Activated CD4-positive, alpha-beta T cell treated with anti-CD3 and anti-CD28 coated beads for 24 hours (primary cell): ENCODE measurements at places on chromosomes 16 and 17.
A peak's percentile ranks its signal among the peaks of the same experiment; 100 is the strongest.

DNA sequence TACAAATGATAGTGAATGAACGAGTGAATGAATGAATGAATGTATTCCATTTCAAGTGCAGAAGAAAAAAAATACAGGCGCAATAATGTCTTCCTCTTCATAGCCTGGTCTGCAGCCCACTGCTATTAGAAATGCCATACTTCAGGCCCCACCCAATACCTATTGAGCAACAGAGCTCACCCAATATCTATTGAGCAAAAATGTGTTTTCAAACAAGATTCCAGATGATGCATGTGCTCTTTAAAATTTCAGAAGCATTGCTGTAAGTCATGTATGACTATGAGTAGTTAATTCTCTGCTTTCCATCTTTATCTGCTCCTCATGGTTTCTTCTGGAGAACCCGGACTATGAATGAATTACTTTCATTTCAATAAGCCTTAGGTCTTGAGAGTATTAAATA, 308.2 kb downstream of the XYLT1 start:
- no peak for DNase-seq

GRCh38 chr16:8173111-8173644, 417.1 kb downstream of the TMEM114 start:
- peak; percentile 14 for DNase-seq

- DNase-seq = peak; percentile 94
Observed at GRCh38 chr17:44774271-44775135, 15.7 kb downstream of the ADAM11 start.

- no peak for DNase-seq
Observed at GRCh38 chr16:28891964-28892890, 13.9 kb downstream of the ATP2A1 start.

GRCh38 chr16:71467810-71468209, 5.8 kb upstream of the ZNF23 start:
- peak; percentile 13 for DNase-seq

- DNase-seq = no peak
Observed at GRCh38 chr17:32935726-32936125, 7.8 kb downstream of the TMEM98 start.

- no peak for DNase-seq
Observed at GRCh38 chr16:66399930-66400329, 27.2 kb upstream of the BEAN1 start.

- no peak for DNase-seq
Observed at GRCh38 chr17:41844971-41845370, 7.3 kb downstream of the KLHL10 start.

GRCh38 chr16:86575754-86576557, 2.4 kb upstream of the FOXL1 start:
- DNase-seq = peak; percentile 39

- DNase-seq = no peak
Observed at GRCh38 chr16:51321251-51321650, 170.2 kb upstream of the SALL1 start.

DNA sequence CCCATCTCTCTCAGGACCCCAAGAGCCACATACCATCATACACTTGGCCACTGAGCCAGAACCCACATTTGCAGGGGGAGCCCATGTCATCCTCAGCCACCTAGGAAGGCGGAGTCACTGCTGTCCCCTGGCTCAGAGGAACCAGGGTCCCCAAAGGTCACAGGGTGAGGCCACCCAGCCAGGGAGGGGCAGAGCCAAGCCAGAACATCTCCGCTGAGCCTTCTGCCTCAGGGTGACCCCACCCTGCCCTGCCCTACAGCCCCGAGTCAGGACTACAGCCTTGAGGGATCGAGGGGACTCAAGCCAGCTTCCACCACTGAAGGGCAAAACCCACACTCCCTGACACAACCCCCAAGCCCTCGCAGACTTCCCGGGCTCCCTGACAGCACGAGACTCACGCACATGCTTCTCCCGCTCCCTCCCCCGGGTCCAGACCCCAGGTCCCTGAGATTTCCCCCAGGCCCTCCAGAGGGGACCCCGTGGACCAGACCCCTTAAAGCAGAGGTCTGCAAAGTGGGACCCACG, 17.4 kb downstream of the PIEZO1 start:
- DNase-seq = no peak

- DNase-seq = no peak
Observed at GRCh38 chr16:56990407-56991286, 1.3 kb downstream of the NLRC5 start.

DNA sequence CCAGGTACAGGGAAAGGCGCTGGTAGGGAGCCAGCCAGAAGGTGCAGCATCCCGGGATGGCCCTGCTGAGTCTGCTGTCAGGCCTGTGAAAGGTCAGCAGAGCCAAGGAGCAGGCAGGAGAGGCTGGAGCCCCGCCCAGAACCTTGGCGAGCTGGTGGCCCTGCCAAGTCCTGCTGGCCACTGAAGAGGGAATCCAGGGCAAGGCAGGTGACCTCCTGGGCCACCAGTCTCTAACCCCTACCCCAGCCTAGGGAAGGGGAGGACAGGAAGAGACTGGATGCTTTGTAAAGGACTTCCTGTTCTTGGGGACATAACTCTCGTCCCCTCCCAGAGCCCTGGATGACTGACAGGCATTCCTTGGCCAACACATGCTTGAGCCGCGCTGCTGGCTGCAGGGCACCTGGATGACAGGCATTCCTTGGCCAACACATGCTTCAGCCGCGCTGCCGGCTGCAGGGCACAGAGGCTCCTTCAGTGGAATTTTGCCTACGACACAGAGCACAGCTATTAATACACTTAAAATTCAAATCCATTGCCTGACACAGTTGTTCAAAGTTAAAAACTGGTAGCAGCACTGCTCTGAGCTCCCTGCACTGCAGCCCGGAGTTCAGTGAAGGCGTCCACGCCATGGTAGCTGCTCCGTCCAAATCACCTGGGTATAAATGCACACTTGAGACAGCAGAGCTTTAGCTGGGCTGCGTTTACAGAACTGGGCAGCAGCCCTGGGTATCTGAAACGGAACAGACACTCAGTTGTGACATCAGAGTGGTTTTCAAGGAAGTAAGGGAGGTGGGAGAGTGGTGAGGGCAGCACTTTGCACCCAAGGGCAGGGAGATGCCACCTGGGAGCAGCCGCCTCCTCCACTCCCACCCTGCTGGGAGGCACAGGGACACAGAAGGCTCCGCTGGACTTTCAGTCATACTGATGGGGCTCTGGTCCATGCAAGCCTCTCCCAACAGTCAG, 2.0 kb upstream of the BRICD5 start:
- no peak for DNase-seq

DNA sequence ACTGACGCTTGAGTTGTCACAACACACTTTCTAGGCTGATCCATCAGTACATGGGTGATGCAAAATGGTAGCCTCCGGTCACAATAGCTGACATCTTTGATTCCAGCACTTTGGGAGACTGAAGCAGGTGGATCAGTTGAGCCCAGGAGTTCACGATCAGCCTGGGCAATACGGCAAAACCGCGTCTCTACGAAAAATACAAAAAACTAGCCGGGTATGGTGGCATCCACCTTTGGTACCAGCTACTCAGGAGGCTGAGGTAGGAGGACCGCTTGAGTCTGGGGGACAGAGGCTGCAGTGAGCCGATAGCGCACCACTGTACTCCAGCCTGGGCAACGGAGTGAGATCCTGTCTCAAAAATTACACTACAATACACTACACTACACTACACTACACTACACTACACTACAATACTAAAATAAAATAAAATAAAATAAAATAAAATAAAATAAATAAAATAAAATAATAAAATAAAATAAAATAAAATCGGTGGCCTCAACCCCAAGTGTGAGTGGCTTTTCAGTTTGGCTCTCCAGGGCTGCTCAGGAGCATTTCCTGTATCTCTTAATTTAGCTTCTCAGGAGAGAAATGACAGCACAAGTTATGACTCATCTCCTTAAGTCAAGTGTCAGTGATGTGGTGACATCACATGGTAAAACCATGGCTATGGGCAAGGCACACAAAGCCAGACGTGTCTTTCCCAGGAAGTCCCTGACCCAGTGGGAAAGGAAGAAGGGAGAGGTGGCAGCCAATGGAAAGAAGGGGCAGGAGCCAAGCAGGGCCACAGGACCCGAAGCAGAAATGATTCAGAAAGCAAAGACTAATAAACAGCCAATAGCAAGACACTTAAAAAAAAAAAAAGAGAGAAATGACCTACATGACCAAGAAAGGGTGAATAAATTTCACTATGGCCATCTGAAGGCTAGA, 75.3 kb upstream of the TBC1D3K start:
- no peak for DNase-seq

- DNase-seq = no peak
Observed at GRCh38 chr17:30950669-30951399, 20.0 kb upstream of the RNF135 start.

DNA sequence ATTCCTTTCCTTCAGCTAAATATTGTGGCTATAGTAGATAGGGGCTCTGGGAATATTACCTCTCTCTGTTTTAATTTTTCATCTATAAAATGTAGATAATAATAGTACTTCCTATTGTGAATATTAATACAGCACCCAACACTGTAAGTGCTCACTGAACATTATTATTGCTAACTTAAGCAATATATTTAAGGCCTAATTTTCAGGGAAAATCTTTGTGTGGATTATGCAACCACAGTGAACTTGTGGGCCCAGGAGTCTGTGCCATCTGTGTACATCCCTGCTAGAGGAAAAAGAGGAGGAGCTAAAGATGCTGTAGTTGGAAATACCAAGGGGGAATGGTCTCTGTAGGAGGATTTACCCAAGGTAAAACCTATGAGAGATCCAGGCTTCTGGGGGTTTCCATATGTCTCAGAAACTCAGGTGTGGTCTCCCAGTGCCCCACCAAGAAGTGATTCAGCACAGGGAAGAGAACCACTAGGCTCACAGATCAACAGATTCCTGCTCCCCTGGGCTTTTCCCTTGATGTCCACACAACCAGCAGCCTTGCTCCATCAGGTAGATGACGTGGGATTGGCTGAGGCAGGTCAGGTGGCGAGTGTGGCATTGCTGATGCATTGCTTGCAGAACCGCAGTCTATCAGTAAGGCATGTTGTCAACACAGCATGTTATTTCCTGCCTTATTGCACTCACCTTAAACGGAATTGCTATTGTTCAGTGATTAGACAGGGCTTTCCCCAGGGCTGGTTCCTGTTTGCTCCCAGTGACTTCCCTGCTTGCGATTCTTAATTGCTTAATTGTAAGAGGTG, 1.6 kb upstream of the N4BP1 start:
- peak; percentile 49 for DNase-seq

DNA sequence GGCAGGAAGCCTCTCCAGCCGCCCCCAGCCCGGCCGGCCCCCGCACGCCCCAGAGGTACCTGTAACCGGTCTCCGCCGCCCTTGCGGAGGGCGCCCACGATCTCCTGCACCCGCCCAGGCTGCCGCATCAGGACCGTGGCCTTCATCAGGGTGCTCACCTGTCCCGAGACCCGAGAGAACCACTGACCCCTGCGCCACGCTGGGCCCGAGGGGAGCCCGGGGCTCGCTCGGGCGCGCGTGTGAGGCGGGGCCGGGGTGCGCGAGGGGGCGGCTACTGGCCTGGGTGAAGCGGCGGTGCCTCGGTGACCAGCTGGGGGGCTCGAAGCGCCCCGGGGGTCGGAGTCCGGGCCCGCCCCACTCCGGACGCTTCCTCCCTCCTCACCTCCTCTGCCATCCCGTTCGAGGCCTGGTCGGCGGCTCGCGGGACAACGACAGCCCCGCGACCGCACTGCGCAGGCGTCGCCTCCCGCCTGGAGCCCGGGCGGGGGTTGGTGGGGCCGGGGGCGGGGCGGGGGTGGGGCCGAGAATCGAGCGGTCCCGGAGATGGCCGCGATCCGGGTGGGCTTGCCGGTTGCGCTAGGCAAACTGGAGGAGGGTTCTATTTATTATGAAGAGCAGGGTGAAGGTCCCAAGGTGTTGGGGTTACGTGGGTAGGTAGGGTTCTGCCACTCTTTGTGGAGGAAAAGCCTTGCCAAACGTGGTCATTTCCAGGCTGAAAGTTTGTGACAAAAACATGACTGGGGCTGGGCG, at the start of gene NT5C3B:
TSS of gene NT5C3B (minus strand) at position 433 of the 750 bp plus-strand sequence. CDS start at position 394, 39 bp downstream.
- peak; percentile 42 for DNase-seq

- no peak for DNase-seq
Observed at GRCh38 chr17:37160944-37161343, 212.2 kb downstream of the AATF start.

DNA sequence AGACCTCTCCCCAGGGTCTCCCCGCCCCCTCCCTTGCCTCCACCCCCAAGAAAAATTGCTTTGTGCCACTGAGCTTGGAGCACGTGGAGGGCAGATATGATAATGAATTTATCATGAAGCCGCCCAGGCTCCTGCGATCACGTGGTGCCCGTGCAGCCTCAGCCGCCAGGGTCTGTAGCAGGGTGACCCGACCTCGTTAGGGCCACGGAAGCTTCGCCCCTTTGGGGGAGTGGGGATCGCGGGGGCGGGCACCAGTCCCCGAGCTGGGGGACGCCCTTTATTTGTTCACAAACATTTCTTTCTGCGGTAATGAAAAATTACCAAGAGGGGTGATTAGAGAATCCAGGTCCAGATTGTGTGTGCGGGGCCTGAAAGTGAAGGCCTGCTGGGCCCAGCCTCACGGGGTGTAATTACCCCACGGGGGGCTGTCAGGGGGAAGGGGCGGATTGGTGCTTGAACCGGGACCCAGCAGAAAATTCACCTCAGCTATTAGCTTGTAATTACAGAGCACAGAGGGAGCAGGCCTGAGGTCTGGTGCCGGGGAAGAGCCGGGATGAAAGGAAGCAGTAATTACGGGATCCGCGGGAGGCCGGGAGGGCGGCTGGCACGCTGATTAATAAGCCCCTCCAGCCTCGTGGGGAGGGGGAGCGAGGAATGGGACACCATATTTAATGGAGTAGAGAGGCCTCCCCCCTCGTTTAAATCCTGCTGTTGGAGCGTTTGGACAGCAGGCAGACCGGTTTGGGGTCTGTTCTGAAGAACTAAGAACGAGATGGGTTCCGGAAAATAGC, 13.3 kb downstream of the GSE1 start:
- no peak for DNase-seq

GRCh38 chr17:71237903-71238538, 882.8 kb upstream of the SOX9 start:
- no peak for DNase-seq

- no peak for DNase-seq
Observed at GRCh38 chr17:51941272-51941671, 217.2 kb downstream of the CA10 start.

DNA sequence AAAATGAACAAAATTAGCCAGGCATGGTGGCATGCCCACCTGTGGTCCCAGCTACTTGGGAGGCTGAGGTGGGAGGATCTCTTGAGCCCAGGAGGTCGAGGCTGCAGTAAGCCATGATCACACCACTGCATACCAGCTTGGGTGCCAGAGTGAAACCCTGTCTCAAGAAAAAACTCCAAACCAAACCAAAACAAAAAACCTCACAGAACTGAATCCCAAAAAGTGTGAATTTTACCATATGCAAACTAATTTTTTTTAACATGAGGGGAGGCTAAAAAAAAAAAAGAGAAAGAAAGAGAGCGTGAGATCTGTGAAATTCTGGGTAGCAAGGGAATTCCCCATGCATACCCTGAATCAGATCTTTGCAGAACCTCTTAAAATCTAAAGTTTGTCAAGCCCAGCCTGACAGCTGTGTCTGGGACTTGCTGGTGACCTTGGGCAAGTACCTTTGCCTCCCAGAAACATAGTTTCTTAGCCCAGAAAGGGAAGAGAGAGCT, 17.1 kb upstream of the CDH1 start:
- DNase-seq = no peak

GRCh38 chr17:76546556-76547182, 6.8 kb downstream of the PRCD start:
- DNase-seq = no peak
